ENCODE measurements at places on chromosomes 6 and 20. TPM values are rescaled to one million over a fixed set of nuclear protein-coding genes. Genes with fewer than 3 reads are reported as not detected.
A peak's percentile ranks its signal among the peaks of the same experiment; 100 is the strongest.

Gene GTPBP2
- total RNA-seq, result 29.5 TPM

Gene CTCFL
- total RNA-seq, result not detected

GRCh38 chr6:3356056-3356823 is 97.5 kb downstream of the PSMG4 start:
- peak; percentile 97 for DNase-seq

DNA sequence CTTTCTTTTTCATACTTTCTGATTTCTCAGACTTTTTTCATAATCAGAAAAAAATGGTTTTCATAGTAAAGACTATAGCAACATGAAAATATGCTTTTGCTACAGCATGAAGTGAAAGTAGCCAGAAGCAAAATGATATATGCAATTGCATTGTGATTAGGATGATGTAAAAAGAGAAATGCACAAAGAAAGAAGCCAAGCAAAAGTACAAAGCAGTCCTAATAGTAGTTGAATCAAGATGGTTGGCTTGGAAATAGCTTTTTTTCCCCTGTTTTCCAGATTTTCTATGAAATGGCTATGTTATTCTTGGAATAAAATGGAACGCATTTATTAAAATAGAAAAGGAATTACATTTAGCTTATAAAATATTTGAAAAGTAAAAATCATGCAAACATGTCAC is 77.3 kb downstream of the SEL1L2 start:
- no peak for DNase-seq

DNA sequence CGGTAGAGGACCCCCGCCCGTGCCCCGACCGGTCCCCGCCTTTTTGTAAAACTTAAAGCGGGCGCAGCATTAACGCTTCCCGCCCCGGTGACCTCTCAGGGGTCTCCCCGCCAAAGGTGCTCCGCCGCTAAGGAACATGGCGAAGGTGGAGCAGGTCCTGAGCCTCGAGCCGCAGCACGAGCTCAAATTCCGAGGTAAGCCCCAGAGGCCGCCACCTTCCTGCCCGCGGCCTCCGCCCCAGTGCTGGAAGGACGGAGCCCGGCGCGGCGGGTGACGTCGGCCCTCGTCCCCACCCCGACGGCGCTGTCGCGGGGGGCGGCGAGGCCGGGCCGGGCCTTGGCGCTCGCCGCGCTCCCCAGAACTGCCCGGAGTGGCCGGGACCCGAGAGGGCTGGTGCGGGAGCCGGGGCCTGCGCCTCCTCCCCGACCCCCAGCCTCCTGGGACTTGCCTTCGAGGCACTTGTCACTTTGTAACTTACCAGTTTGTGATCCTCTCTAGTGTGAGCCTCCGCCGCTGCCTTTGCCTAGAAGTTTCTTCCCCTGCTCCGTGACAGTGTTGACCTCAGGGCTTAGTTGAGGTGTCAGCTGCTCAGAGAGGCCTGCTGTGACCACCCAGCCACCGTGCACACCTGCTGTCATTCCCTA is 417 bp downstream of the VAPB start:
- no peak for DNase-seq

Measured in esophagus muscularis mucosa (tissue), 4 donors.